ENCODE measurements at places on chromosomes 12 and 14.

DNA sequence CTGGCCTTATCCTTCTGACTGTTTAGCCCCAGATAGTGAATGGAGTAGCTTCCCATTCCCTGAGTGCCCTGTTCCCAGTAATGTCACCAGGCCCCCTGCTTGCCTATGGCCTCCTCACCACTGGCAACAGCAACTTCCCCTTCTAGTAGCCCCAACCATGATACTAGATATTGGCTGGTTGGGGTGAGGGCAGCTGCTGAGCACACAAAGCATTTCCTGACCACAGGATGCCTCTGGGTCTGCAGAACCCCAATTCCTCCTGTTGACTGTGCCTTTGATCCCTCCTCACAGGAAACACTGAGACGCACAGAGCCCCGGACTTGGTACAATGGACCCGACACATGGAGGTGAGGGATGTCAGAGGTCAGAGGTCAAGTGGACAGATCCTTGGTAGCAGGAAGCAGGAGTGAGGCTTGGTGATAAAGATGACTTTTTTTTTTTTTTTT lies 597 bp downstream of the SOAT2 start:
- no peak overlapping the region for H3K27ac ChIP-seq
- H3K36me3 ChIP-seq = no peaks in the 10 kb centered on the region
- DNase-seq = no peak
- no peak overlapping the region for H3K4me3 ChIP-seq

GRCh38 chr14:91361233-91361811 lies 56.3 kb downstream of the CCDC88C start:
- H3K27ac ChIP-seq = peak overlapping the region; percentile 57
- peaks cover 18% of the 10 kb centered on the region for H3K36me3 ChIP-seq
- H3K4me3 ChIP-seq = no peak overlapping the region
- DNase-seq = no peak

GRCh38 chr14:61569812-61570548 lies 125.3 kb upstream of the HIF1A start:
- H3K4me3 ChIP-seq = peak overlapping the region; percentile 10
- DNase-seq = no peak
- H3K4me1 ChIP-seq = peaks cover 54% of the 10 kb centered on the region
- no peak overlapping the region for H3K27ac ChIP-seq

DNA sequence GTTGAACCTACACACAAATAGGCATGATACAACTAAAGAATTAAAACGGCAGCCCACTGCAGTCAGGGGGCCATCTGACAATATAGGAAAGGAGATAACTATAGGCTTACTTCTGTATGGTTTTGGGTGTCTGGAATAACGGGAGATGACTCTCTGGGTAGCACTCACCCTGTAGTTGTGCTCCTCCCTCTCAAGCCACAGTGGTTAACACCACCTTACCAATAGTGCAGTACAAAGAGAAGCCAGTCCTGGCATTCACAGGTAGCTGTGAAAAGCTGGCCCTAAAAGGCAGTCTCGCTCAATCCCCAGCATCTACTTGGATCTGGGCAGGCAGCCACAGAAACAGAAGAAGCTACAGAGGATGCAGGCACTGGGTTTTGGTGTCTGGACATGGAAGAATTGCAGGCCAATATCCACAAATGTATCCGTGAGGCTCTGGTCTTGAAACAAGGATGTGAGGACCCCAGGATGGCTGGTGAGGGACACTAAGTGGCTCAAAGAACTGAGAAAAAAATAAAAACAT lies 93.0 kb downstream of the DPF3 start:
- no peak for DNase-seq
- H3K4me1 ChIP-seq = peaks cover 1% of the 10 kb centered on the region
- no peak overlapping the region for H3K27ac ChIP-seq
- H3K4me3 ChIP-seq = no peak overlapping the region
- peaks cover 46% of the 10 kb centered on the region for H3K36me3 ChIP-seq
- peaks cover 2% of the 10 kb centered on the region for H3K27me3 ChIP-seq

GRCh38 chr12:110281549-110282299 lies 677 bp downstream of the ATP2A2 start:
- H3K27me3 ChIP-seq = peaks cover 5% of the 10 kb centered on the region
- peak overlapping the region; percentile 95 for H3K4me3 ChIP-seq
- H3K4me1 ChIP-seq = peaks cover 66% of the 10 kb centered on the region
- peak overlapping the region; percentile 98 for H3K27ac ChIP-seq
- peak; percentile 62 for DNase-seq

GRCh38 chr14:40188006-40188405 lies 755.8 kb upstream of the FBXO33 start:
- no peaks in the 10 kb centered on the region for H3K4me1 ChIP-seq
- no peaks in the 10 kb centered on the region for H3K36me3 ChIP-seq
- no peak for DNase-seq
- H3K27me3 ChIP-seq = no peaks in the 10 kb centered on the region
- H3K4me3 ChIP-seq = no peak overlapping the region

DNA sequence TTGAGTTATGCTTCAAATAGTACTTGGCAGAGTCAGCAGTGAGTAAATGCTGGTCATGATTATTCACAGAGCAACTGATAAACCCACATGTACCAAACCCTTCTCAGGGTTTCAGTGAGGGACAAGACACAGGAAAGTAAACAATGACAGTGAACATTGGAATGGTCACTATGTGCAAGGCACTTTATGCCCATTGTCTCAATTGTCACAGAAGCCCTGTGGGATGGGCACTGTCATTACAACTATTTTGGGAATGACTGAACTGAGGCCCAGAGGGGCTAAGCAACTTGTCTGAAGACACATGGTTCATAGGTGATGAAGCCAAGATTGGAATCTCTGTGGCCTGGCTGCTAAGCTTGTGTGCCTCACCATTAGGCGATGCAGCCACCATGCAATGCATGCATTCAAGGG lies 238.5 kb downstream of the RBM19 start:
- H3K27me3 ChIP-seq = peaks cover 46% of the 10 kb centered on the region
- no peak overlapping the region for H3K4me3 ChIP-seq
- no peak overlapping the region for H3K27ac ChIP-seq
- no peaks in the 10 kb centered on the region for H3K36me3 ChIP-seq

- no peak overlapping the region for H3K4me3 ChIP-seq
Measured at GRCh38 chr12:127223731-127224130, 1043.2 kb upstream of the TMEM132C start.

DNA sequence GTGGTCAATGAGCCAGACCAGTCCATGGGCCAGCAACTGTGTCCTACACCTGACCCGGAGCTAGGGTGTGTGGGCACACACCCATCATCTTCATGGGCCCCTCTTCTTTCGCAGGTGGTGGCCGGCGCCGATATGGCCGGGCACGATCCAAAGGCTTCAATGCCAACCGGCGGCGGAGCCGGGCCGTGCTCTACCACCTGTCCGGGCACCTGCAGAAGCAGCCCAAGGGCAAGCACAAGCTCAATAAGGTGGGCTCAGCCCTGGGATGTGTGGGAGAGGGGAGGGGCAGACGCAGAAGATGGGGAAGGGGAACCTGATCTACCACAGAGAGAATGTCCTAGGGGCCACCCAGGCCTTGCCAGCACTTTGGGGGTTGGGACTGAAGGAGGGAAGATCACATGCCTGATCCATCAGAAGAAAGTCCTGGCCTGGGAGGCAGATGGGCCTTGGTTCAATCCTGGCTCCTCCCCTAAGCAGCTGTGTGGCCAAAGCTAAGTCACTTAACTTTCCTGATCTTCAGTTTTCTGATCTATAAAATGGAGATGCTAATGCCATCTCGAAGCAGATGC lies 3.8 kb downstream of the KCNH3 start:
- DNase-seq = no peak
- peaks cover 46% of the 10 kb centered on the region for H3K4me1 ChIP-seq
- H3K36me3 ChIP-seq = no peaks in the 10 kb centered on the region
- no peak overlapping the region for H3K27ac ChIP-seq

DNA sequence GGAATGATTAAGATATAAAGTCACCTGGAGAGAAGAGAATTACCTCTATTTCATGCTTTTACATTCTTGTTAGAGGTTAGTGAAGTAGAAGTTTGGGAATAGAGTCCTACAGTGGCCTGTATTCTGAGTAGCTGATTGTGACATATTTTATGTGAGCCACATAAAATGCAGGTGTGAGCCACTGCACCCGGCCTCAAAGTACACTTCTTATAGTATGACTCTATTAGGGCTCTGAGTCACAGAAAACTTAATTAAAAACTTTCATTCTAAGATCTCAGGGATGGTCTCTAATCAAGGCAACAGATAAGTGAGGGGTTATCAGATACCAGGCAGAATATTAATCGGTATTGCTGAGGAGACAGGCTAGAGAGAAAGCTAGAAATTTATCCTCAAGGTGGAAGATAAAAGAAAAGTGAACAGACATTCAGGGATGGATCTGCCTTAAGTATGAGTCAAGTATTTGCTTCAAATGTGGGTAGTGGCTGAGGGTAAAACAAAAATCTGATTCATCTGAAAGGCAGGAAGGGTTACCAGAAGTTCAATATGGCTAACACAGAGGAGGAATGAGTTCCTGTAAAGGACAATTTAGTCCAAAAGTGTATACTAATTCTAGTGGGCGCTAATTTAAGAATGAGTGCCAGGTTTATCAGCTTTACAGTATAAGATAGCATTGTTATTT lies 5.5 kb upstream of the G2E3 start:
- no peak overlapping the region for H3K4me3 ChIP-seq
- H3K27me3 ChIP-seq = peaks cover 6% of the 10 kb centered on the region
- H3K27ac ChIP-seq = no peak overlapping the region
- DNase-seq = no peak
- H3K4me1 ChIP-seq = peaks cover 11% of the 10 kb centered on the region

DNA sequence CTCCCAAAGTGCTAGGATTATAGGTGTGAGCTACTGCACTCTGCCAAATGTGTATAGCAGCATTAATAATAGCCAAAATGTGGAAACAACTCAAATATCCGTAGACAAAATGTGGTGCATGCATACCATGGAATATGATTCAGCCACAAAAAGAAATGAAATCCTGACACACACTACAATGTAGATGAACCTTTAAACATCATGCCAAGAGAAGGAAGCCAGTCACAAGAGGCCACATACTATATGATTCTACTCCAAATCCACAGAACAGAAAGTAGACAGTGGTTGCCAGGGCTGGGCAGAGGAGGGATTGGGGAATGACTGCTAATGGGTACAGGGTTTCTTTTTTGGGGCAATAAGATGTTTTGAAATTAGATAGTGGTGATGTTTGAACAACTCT lies 7.7 kb upstream of the TMED2 start:
- no peak overlapping the region for H3K4me3 ChIP-seq
- H3K36me3 ChIP-seq = peaks cover 31% of the 10 kb centered on the region
- peaks cover 4% of the 10 kb centered on the region for H3K27me3 ChIP-seq
- no peak for DNase-seq
- no peak overlapping the region for H3K27ac ChIP-seq
- H3K4me1 ChIP-seq = peaks cover 11% of the 10 kb centered on the region

GRCh38 chr12:697481-697880 lies 34.2 kb upstream of the NINJ2 start:
- H3K4me1 ChIP-seq = peaks cover 29% of the 10 kb centered on the region
- no peak overlapping the region for H3K4me3 ChIP-seq
- H3K27me3 ChIP-seq = no peaks in the 10 kb centered on the region
- H3K27ac ChIP-seq = no peak overlapping the region
- peaks cover 13% of the 10 kb centered on the region for H3K36me3 ChIP-seq
- no peak for DNase-seq

DNA sequence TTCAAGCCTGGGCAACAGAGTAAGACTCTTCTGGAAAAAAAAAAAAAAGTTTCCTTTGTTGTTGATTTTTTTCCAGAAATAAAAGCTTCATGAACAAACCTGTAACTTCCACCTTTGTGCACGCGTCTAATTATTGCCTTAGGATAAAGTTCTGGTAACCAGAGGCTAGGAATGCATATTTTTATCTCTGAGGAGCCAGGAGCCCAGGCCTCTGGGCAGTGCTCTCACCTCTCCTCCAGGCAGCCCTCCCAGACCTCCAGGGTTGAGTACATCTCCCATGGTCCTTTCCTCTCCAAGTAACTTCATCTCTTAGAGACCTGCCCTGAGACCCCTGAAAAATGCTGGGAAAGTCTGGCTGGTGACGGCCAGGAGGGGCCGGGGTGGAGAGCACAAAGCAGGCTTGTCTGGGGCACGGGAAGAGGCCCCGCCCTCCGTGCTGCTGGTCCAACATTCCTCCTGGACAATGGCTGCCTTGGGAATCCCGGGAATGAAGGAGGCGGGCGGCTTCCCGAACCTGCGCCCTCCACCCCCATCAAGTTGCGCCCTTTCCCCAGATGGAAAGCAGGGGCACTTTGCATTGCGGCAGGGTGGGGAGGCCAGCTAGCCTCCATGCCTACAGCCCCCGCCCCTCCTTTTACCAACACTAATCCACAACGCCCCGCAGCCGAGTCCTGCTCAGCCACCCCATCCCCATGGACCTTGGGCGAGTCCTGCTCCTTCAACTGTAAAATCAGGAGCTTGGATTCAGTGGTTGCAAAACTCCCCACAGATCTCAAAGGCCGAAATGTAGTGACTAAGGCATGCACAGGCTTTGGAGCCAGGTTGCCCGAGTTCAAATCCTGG lies 7.3 kb upstream of the FIGNL2 start:
- H3K4me1 ChIP-seq = peaks cover 61% of the 10 kb centered on the region
- DNase-seq = peak; percentile 73
- H3K4me3 ChIP-seq = peak overlapping the region; percentile 76
- peaks cover 13% of the 10 kb centered on the region for H3K27me3 ChIP-seq
- peak overlapping the region; percentile 75 for H3K27ac ChIP-seq

- H3K27me3 ChIP-seq = peaks cover 11% of the 10 kb centered on the region
- no peak for DNase-seq
- H3K36me3 ChIP-seq = no peaks in the 10 kb centered on the region
- H3K4me1 ChIP-seq = no peaks in the 10 kb centered on the region
- no peak overlapping the region for H3K4me3 ChIP-seq
Measured at GRCh38 chr12:98446682-98447081, 68.7 kb upstream of the TMPO start.

GRCh38 chr14:73888460-73888725 lies 1.7 kb downstream of the ZNF410 start:
- no peak for DNase-seq
- H3K4me3 ChIP-seq = peak overlapping the region; percentile 95
- peaks cover 14% of the 10 kb centered on the region for H3K36me3 ChIP-seq
- H3K27me3 ChIP-seq = no peaks in the 10 kb centered on the region

DNA sequence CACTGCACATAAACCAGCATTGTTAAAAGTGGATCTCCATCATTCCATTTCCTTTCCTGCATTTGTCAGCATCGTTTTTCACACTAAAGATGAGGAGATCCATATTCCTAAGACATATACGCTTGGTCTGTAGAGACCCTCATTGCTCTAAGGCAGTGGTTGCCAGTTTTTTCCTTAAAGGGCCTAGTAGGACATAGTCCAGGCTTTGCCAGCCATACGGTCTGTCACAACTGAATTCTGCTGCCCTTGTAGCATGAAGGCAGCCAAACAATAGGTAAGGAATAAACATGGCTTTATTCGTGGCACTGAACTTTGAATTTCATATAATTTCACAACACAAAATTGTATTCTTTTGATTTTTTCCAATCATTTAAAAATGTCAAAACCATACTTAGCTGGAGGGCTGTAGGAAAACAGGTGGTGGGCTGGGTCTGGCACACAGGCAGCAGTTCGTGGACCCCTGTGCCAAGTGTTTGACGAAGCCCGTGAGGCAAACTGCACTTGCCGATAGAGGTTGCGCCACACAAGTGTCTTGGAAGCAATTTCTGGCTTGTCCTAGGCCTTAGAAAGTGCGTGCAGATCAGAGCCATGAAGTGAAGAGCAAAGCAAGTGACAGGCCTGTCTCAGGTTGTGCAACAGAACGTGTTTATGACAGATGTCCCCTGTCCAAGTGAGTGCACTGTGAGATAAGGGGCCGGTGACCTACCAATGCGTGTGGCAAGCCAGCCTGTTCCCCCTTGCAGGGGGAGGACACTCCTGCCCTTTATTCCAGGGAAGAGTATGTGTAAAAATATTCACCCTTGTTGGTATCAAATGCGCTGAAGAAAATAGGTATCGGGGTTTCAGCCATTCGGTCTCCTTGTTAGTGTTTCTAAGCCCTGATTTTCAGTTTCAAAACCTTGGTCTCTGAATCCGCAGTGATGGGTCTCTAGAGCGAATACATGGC lies 916 bp upstream of the CHPT1 start:
- H3K4me1 ChIP-seq = peaks cover 38% of the 10 kb centered on the region
- DNase-seq = no peak
- peaks cover 21% of the 10 kb centered on the region for H3K27me3 ChIP-seq
- H3K36me3 ChIP-seq = no peaks in the 10 kb centered on the region
- peak overlapping the region; percentile 91 for H3K4me3 ChIP-seq
- peak overlapping the region; percentile 57 for H3K27ac ChIP-seq
